GDM1 (cell line): ENCODE measurements at places on chromosomes 1 and 21.

DNA sequence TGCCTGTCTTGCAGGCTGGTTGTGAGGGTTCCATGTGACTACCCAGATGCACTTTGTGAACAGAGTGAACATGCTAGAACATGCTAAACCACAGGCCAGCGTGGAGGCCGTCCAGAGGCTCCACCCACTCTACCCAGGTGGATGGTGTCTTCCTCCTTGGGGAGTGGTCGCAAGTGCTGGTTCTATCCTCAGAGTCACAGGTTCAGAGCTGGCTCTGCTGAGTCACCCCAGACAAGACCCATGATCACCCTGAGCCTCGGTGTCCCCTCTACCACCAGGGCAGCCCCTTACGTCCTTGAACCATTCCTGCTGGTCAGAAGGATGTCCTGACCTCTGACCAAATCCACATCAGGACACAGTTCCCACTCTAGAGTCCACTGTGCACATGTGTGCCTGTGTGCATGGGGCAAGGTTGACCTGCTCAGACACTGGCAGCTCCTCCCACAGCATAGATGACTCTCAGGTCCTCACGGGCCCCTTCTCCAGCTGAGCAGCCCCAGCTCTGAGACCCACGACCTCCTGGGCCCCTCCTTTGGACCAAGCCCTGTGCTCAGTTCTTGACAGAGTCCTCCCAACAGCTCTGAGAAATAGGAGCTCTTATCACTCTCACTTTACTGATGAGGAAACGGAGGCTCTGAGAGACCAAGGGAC lies 391.8 kb downstream of the MATN1 start:
- no peak for DNase-seq

- no peak for DNase-seq
Observed at GRCh38 chr1:6800745-6801144, 15.5 kb downstream of the CAMTA1 start.

- DNase-seq, result no peak
Observed at GRCh38 chr1:243246916-243247315, 8.2 kb downstream of the CEP170 start.

GRCh38 chr1:3623441-3624199 lies 1.2 kb upstream of the TPRG1L start:
- DNase-seq, result no peak

DNA sequence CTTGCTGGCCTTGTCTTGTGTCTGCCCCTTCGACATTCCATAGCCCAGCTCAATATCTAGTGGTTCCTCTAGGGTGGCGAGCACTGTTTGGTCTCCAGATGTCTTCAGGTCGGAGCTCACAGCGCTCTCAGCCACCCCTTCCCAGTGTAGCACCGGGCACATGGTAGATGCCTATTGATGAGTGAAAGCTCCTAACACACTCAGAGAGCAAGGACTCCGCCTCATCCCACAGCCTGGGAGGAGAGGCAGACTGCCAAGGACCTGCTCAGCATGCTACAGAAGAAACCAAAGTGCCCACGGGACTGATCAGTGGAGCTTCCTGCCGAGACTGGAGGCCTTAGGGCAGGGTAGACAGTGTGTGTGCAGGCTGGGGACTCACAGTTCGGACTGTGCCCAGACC lies 10.9 kb downstream of the PCSK9 start:
- DNase-seq, result no peak

GRCh38 chr1:61210435-61211154 lies 128.2 kb downstream of the NFIA start:
- DNase-seq, result no peak

DNA sequence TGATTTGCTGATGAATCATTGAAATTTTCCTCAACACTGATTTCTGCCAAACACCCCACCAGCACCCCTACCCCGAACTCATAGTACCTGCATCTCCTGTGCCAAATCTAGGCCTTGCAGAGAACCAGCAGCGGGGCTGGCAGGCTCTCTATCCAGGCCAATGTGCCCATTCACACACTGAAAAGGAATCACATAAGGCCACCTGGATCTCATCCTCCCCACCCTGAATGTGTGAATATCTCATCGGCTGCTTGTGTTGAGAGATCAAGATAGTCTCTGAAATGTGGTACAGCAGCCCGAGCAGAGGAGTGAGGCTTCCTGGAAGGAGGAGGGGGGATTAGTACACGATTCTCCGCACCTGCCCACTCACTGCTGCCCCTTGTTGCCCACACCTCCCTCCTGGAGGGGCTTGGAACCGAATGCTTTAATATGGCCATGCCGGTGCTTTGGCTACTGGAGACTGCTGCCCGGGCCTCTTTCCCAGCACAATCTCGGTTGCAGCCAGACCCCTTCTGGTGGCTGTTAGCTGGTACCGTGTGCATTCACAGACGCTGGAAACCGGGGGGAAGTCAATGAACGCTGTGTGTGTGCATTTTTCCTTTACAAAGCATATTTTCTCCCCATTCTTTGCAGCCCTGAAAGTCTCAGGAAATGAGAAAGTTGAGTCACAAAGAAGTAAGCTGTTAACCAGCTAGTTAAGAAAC lies 619.5 kb downstream of the MATN1 start:
- no peak for DNase-seq

DNA sequence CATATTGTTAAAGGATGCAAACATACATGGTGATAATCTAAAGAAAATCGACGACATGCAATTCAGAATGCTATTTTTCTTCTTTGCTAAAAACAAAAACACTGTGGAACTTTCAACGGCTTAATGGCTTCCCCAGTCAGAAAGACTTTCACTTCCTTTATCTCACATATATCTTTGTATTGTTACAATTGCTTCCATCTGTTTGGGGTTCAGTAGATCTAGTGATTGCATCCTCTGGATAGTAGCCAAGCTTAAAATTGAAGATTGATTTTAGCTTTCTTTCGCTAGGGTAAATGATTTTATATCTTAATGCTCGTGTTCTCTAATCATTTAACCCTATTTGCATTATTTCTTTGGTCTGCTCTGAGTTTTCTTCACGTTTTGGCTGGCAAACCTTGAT lies 31.8 kb upstream of the ADAMTS1 start:
- no peak for DNase-seq

DNA sequence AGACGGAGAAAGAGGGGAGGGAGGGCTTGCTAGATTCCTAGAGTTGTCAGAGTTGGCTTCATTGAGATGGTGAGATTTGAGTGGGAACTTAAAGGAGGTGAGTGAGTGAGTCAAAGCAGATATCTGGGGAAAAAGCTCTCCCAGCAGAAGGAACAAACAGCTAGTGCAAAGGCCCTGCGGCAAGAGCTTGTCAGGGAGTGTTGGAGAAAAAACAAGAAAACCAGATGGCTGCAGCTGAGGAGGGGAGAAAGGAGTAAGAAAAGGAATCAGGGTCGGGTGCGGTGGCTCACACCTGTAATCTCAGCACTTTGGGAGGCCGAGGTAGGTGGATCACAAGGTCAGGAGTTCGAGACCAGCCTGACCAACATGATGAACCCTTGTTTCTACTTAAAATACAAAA lies 40.3 kb upstream of the SPOCD1 start:
- no peak for DNase-seq

GRCh38 chr1:203440771-203441170 lies 34.8 kb upstream of the PRELP start:
- DNase-seq, result no peak

- DNase-seq, result no peak
Observed at GRCh38 chr1:3545363-3546047, 65.8 kb downstream of the MEGF6 start.
